ENCODE measurements at places on chromosomes 1 and 21.

DNA sequence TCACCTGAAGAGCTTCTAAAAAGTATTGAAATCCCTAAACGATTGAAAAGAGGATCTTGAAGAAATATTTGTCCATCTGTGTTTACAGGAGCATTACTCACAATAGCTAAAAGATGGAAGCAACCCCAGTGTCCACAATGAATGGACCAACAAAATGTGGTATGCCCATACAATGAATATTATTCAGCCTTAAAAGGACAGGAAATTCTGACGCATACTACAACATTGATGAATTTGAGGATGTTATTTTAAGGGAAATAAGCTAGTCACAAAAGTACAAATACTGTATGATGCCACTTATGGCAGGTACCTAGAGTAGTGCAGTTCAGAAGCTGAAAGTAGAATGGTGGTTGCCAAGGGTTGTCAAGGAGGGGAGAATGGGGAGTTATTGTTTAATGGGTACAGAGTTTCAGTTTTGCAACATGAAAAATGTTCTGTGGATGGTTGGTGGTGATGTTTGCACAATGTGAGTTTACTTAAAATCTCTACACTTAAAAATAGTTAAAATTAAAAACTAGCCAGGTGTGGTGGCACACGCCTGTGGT is 37.1 kb upstream of the GADD45A start:
- DNase-seq = no peak

GRCh38 chr1:3116560-3116959 is 47.6 kb downstream of the PRDM16 start:
- no peak for DNase-seq

- DNase-seq = no peak
Observed at GRCh38 chr21:45439901-45440461, 35.0 kb downstream of the COL18A1 start.

GRCh38 chr1:78155121-78155520 is 109.4 kb downstream of the GIPC2 start:
- DNase-seq = no peak

DNA sequence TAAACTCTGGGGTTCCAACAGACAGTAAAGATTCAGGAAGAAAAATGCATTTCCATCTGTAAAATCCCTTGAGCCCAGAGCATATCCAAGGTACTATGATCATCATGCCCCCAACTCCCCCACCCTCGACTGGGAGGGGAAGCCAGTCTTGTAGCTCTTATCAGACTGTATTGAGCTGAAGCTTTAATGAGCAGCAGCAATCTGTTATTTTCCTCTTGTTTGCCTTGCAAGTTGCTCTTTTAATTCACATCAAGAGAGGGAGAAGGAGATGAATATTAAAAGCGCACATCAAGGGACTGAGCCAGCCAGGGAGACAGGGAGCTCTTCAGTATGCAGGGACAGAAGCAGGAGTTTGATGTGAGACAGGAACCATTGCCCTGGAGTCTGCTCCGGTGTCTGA is 52.5 kb upstream of the KCNA3 start:
- DNase-seq = no peak

DNA sequence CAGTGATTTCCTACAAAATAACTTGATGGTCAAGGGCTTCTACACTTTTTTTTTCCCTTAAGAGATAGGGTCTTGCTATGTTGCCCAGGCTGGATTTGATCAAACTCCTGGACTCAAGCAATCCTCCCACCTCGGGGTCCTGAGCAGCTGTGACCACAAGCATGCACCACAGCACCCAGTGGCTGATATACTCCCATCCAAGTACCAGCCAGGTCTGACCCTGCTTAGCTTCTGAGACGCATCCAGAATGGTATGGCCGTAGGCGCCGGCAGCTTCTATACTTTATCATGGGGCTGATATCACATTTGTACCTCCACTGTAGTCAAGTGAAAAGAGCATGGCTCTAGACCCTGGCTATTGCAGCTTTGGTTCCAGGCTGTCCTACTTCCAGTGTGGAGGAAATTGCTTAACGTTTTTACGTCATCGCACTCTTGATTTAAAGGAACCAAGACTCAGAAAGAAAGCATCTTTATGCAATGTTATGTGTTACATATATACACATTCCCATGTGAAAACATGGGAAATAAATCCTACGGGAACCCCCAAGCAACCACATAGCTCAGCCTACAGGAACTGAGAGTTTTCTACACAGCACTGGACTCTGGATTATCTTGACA is 39.5 kb downstream of the PDPN start:
- DNase-seq = no peak

DNA sequence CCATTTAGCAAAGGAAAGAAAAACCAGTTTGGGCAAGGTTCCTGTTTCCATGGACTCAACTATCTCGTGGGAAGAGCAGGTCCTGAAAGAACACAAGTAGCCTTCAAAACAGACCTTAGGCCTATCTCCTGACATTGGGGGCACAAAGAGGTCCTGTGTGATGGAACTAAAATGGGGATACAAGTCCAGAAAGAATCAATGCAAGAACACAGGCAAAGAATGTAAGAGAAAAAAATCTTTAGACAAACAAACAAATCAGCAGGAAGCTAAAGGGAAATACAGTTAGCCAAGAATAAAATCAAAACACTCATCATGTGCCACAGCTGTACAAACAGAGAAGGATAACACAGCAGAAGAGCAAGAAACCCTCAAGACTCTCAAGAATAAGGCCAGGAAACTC is 28.2 kb downstream of the SLC30A10 start:
- no peak for DNase-seq

DNA sequence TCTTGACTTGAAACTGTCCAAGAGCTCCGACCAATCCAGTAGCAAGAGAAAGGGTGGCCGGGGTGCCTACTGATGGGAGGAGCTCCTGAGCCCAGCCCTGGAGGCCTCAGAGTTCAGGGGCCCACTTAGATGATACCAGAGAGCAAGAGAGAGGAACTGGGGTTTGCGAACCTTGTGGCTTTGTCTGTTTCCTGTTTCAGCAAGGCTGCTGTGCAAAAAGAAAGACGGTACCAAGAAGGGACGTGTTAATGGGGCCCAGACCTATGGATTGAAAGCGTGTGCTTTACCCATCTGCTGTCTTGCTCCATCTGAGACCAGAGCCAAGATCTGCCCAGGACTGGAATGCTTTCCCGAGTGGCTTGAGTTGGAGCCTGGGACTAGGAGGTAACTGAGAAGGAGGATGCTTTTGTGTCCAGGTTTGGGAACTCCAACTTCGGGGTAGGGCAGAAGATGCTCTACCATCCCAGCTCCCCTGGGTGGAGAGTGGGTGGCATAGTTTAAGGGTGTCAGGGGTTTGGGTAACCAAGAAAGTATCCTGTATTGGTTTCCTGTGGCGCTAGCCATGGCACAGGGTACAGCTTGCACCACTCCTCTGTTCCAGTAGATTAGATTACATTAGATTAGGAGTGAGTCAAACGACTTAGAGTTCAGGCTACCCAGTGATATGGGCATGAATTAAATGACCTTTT is at the start of gene TRAF3IP3:
TRAF3IP3 (plus strand) TSS at position 128 of the 689 bp plus-strand sequence. CDS start 3,987 bp downstream, outside the sequence.
- no peak for DNase-seq

- no peak for DNase-seq
Observed at GRCh38 chr1:37767488-37767887, 2.6 kb upstream of the EPHA10 start.

GRCh38 chr1:30715216-30715615 is 8.2 kb downstream of the MATN1 start:
- DNase-seq = no peak

GRCh38 chr1:47830641-47831333 is 166.4 kb downstream of the TRABD2B start:
- no peak for DNase-seq

GRCh38 chr1:207987164-207987563 is 76.2 kb upstream of the CD34 start:
- no peak for DNase-seq

DNA sequence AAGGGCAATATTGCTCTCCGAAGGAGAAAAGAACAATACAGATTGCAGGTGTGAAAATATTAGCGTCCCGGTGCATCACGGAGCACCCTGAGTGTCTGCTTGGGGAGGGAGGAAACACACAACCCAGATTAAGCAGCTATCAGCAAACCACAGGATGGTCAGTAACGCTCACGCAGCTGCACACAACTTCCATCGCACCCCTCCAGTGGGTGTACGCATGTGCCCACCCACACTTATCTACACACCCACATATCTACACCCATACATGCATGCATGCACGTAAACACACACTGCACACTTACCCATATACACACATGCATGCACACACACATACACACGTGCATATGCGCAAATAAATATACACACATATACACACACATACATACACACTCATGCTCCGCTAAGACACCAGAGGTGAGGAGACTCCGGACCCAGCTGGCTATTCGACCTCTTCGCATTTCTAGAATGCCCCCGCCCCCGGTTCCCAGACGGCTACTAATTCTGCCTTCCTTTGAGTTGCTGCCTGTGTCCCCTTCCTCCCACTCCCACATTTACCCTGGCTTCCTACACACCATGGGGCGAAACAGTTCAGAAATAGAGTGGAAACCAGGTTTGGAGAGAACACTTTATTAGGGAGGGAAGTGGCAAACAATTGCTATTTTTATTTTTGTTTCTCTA is 26.2 kb downstream of the ITPKB start:
- DNase-seq = no peak

GRCh38 chr21:36323032-36323431 is 3.0 kb downstream of the MORC3 start:
- no peak for DNase-seq

DNA sequence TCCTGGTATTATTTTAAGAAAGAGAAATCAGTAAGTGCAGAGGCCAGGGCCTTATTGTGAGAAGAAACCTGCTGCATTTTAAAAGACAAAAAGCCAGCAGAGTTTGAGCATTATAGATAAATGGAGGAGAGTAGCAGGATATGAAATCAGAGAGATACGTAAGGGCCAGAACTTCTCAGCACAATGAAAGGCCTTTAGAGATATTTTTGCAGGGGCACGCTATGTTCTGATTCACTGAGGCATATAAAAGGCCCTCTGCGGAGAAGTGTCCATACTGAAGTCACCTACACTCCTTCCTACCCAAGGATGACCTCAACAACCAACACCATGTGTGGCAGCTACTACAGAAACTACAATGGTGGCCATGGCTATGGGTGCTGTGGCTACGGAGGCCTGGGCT is at the start of gene KRTAP6-3:
KRTAP6-3 (plus strand) TSS at position 301 of the 400 bp plus-strand sequence; CDS start at position 307, 6 bp downstream.
- no peak for DNase-seq

DNA sequence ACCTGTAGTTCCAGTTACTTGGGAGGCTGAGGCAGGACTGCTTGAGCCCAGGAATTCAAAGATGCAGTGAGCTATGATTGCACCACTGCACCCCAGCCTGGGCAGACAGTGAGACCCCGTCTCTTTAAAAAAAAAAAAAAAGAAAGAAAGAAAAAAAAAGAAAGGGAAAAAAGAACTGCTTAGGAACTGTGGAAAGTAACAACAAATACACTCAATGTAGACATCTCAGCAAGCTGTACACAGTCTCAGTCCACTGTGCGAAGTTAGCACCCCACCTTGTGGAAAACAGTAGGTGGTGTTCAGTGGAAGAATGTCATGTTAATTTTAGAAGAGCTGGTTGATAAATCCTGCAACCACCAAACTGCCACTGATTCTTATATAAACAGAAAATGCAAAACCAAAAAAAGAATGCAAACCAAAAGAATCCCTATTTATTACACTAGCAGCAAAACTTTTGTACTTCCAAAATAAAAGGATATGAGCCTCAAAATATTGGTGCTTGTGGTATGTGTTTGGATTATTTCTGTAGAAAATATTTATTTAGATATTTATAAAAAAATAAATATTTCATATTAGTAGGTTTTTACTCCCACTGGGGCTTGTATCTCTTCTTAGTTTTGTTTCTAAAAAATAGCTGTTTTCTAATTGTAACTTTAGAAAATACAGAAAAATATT is 31.1 kb downstream of the ALG14 start:
- peak; percentile 73 for DNase-seq

- no peak for DNase-seq
Observed at GRCh38 chr1:1306661-1307260, 969 bp downstream of the ACAP3 start.

- no peak for DNase-seq
Observed at GRCh38 chr1:92484472-92485380, 2.0 kb downstream of the GFI1 start.

GRCh38 chr1:243253926-243254232 is 1.2 kb downstream of the CEP170 start:
- DNase-seq = no peak

DNA sequence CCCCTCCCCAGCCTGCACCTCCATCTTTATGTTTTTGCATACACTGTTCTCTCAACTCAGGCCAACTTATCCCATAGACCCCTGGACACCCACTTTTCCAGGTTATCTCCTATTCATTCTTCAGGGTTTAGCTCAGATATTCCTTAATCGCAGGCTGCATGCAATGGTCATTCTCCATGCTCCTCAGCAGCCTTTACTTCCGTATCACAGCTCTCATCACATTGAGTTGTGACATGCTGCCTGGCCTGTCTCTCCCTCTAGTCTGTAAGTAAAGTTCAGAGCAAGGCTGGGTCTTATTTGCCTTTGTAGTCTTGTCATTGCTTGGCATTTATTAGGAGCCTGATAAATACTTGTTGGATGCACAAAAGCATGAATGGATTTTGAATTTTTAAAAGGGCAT is 6.9 kb downstream of the DNAJC6 start:
- no peak for DNase-seq

DNA sequence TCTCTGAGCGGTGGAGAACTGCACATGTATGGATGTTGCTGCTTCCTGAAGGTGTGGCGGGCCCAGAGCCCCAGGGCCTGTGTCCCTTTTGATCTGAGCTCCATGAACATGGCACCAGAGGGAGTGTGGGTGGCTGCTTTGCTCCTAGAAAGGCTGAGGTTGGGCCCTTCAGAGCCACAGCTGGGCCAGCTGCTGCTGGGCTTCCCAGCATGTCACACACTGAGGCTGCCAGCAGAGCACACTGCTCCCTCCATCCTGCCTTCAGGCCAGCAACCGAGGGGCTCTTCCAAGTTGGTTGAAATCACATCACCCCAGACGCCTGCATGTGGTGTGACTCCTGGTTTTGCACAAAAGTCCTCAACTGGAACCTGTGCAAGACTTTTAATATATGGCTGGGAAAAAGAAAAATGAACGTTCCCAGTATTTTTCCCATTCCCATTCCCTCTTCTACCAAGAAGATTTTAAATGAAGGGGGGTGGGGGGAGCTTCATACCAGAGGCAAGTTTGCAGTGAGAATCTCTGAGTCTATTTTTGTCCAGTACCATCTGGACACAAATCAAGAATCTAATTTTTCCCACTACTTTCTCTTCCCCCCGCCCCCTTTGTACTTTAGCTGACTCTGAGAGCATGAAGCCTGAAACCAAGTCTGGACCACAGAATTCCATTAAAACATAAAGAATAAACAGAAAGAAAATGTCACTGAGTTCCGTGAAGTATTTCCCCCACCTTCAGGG is 26.2 kb upstream of the NGF start:
- peak; percentile 83 for DNase-seq

DNA sequence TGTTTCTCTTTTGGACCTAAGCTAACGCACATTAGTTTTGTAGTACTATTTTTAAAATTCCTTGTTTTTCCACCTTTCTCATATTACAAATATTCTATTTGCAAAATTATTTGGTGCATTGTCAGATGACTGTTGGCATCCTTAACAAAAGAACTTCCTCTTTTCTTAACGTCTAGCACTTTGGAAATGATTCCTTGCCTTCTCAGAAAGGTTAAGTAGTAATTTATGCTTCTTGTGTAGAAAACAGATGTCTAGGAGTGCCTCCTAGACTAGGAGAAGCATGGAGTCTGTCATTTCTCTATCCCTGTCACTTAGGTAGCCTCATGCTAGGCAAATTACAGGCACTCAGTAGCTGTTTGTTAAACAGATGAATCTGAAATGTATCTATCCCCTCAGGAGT is 64.4 kb downstream of the HSPA13 start:
- DNase-seq = no peak

- DNase-seq = no peak
Observed at GRCh38 chr1:86750530-86750929, 46.2 kb downstream of the SH3GLB1 start.

- no peak for DNase-seq
Observed at GRCh38 chr1:167482184-167482583, 36.1 kb downstream of the CD247 start.

All from fibroblast of skin of left quadriceps (primary cell).